Stimulated activated CD8-positive, alpha-beta memory T cell treated with anti-CD3 and anti-CD28 coated beads, Interleukin-7, amount 100 ng/mL, for 1 hour (primary cell): ENCODE measurements at places on chromosomes 4 and X.

GRCh38 chr4:2071252-2071911 lies 12.3 kb downstream of the NAT8L start:
- DNase-seq, result no peak

DNA sequence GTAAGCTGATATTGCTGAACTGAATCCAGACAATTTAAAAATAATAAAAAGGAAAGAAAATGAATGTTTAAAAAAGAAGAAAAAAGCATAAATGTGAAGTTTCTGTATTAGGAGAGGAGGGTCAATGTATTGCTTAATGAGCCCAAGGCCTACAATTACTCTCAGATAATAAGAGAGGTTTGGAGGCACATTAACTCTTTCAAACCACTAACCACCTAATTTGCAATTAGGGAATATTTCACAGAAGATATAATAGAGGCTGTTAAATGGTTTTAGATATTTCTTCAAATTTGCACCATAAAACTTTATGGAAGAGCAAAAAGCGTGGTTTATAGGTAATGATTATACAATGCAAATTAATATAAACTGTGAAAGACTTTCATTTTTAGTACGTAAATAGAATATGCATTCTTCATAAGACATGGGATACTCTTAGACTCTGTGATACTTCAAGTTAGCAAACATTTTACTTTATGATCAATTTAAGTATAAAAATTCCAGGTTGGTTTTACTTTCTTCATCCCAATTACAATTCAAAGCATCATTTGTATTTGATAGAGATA lies 364.2 kb upstream of the GALNTL6 start:
- DNase-seq, result no peak

DNA sequence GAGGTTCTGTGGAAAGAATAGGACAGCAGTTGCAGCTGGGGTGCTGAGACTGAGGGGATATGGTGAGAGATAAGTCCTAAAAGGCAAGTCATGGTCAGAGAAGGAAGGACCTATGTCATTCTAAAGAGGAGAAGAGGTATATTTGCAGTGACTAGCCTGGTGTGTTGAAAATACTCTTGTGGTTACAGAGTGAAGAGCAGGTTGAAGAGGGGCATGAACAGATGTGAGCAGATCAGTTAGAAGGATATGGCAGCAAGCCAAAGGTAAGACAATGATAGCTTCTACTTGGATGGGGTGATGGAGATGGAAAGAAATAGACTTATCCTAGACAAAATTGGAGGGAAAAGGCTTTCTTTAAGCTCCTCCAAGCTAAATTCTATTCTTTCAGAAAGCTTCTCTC lies 469.8 kb upstream of the CPEB2 start:
- no peak for DNase-seq

- no peak for DNase-seq
Measured at GRCh38 chr4:8547912-8548730, 32.1 kb upstream of the GPR78 start.
